ENCODE measurements at places on chromosomes 4 and X.

DNA sequence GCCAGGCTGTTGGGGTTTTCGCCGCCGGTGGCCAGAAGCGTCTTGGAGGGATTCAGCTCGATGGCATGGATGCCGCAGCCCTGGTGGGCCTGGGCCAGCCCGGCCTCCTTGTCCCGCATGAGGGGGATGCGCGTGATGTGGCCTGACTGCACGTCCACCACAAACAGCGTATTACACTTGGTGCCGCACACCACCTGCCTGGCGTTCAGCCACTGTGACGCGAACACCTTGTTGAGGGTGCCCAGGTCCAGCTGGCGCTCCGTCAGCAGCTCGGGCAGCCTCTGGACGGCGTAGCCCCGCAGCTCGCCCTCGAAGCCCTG, 728 bp downstream of the DCAF12L2 start:
- DNase-seq = peak; percentile 66

DNA sequence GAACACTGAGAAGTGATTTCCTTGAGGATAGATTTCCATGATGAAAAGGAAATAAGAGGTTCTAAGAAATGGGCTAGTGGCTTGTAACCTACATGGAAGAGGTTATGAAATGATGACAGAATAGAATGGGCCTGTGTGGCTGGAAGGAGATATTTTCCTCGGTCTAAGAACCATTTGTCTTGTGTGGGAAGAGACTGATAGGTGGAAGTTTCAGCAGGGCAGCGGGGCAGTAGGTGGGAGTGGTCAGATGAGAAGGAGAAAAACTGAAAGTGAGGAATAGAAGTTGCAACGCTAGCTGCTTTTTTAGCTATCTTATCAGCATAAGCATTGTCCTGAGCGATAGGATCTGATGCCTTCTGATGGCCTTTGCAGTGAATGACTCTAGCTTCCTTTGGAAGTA, 211.4 kb upstream of the GALNT7 start:
- DNase-seq = no peak

- DNase-seq = no peak
Observed at GRCh38 chrX:10549280-10549679, 71.1 kb downstream of the MID1 start.

DNA sequence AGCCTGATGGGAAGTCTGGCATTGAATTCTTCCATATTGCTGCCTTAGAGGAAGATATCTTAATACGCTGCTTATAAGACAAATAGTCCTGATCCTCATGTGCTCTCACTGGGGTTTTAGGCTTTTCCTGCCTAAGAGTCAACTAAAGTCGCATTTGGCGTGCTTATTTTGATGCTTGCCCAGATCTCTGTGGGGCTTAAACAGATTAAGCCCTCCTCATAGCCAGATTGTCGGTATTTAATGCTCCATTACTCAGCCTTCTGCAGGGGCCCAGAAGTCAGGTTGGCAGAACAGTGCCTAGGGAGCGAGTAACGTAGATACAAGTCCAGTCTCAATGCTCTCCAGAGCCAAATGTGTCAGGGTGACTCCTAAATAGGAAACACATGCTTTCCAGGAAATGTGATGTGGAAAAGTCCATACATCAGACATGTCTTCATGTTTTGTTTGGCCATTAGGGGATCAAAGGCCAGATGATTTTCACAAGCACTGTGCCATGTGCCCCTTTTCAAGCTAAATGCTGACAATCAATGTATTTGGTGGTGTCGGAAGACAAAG, 262.8 kb downstream of the PRDM5 start:
- DNase-seq = no peak

DNA sequence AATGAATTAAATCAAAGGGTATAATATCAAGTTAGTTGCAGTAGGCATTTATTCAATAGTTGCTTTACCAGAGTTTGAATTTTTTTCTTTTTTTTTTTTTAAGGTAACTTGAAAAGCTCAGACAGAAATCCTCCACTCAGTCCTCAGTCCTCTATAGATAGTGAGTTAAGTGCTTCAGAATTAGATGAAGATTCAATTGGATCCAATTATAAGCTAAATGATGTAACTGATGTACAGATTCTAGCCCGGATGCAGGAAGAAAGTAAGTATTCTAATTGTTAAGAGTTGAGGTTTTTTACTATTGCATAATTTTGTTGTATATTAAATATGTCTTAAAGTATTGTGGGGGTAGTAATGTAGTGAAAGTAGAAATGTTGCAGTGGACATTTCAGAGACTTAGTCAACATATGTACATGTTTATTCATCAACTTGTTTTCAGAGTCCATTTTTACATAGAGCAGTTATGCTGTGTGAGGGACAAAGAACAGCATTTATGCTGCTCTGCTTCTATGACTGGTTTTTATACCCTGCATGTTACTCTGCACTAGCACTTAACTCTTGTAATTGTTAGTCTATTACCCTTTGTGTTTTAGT, 38.4 kb downstream of the SLAIN2 start:
- DNase-seq = no peak

GRCh38 chrX:105120463-105120862, 100.0 kb downstream of the TEX13A start:
- DNase-seq = no peak

- DNase-seq = no peak
Observed at GRCh38 chr4:8345946-8346814, 76.6 kb downstream of the HTRA3 start.

DNA sequence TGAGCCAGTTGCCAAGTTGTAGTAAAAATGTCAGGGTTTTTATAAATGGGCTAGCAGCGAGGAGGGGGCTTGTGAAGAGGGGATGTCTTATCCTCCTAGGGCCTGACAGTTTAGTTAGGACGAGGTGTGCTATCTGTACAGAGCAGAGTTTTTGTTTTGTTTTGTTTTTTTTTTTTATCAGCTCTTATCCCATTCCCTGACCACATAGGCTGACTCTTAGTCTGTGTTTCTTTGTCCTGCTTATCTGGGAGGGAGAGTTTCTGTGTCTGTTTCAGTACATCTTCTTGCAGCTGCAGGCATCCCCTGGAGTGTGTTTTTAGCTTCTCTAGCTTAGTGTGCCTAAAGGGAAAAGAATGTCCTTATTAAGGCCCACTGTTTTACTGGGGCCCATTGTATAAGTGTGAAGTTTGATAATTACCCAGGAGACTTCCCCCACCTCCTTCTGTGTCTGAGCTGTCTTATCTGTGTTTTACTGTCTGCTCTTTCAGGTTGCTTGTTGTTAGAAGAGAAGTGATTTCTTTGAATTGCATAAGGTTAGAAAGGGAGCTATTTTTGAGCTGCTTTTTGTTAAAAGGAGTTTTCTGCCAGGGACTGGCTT, 32.0 kb downstream of the PAGE2 start:
- DNase-seq = no peak

DNA sequence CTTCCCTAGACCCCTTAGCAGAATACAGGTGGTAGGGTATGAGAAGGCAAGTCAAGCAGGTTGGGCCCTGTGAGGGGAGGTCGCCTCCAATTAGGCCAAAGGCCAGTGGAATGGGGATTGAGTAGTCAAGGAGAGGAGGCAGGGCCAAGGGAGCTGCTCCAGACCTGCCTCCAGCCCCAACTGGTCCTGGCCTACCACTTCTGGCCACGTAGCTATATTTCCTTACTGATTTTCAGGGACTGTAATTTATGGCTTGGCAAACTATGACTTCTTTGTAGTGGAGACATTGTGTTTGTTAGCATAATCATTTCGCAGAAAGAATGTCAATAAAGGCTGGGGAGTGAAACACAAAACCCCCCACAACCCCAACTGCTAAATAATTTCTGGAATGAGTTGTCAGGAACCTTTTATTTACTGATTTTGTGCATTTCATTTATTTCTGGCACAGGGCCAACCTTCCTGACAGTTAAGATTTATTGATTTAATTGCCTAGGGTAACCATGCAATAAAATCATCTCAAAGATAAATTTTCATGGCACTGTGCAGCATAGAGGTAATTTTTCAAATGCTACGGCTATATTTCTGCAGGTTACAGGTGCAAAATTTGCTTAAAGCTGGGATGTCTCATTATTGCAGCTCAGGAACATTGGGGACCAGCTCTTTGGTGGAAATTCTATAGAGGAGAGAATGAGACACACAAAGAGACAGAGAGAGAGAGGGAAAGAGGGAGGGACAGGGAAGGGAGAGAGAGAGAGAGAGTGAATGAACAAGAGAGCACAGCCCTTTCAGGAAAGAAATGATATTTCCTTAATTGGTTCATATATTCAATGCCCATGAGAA, 494.9 kb downstream of the IDS start:
- DNase-seq = no peak

DNA sequence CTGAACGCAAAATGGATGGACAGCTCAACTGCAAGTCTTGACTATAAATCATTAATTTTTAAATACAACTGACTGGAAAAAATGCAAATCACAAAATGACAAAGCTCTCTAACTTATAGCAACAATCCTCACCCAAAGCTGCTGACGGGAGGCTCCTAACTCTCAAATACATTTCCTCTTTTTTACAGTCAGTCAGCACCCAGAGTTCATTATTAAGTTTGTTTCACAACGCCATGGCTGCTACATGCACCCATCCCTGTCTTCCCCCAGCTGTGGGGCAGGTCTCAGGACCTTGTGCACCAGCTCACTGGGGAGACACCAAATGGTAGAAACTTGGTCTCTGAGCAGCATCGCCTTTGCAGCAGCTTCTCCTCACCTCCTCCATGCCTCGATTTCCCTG, 97.6 kb downstream of the SLC34A2 start:
- DNase-seq = no peak

DNA sequence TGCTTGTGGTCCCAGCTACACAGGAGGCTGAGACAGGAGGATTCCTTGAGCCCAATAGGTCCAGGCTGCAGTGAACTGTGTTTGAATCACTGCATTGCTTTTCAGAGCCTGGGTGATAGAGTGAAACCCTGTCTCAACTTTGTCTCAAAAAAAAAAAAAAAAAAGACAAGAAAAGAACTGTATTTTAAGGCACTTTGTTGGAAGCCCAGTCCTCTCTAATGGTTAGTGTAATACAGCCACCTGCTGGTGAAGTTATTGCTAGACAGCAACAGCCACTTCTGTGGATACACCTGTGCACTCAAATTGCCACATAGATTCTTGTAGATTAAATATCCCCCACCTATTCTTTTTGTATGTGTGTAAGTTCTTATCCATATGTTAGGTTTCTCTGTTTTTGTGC, 10.1 kb upstream of the FGG start:
- no peak for DNase-seq

DNA sequence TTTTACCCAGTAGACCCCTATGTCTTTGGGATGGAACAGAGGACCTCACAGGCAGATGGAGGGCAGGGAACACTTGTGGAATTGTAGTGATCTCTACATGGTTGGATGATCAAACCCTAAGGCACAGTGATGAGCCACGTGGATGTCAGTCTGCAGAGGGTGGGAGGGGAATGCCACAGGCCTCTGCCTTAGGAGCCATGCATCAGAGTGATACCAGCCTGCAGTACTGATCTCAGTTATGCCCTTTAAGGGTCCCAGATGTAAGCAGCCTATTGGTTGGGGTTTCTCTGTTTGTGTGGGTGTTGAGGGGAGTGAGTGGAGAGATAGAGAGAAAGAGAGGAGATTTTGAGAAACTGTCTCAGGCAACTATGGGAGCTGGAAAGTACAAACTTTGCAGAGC, 39.9 kb upstream of the XAGE1B start:
- no peak for DNase-seq

DNA sequence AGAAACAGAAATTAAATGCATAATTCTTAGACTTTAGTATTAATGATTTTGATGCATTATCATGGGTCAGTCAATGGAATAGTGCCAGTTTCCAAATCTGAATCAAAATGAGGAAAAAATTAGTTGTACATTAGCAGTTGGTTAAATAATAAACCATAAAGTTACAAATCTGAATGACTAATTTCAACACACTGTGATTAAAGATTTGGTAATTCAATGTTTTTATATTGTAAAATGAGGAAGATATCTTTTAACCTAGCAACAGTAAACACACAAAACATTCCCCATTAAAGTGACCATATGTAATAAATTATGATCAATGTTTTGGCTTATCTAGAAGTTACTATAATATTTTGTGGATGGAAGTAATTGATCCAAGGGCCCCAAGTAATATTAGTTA, 1.6 kb downstream of the FBXO8 start:
- no peak for DNase-seq

DNA sequence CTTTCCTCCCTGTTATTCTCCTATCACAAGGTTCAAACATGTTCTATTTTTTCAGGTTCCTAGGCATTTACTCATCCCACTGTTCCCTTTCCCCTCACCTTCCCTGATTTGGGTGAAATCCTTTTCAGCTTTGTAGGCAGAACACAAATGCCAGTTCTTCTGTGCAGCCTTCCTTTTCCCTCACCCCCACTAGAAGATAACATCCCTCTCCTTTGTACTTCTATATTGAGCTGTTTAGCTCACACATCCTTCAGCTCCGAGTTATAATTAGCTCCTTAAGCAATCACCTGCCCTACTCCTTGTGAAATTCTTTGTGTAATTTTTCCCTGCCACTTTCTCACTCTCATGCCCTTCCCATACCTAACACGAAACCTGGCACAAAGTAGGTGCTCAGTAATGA, 240.9 kb downstream of the AR start:
- no peak for DNase-seq

GRCh38 chr4:175297965-175298565, 379.9 kb downstream of the ADAM29 start:
- no peak for DNase-seq

GRCh38 chr4:162485486-162485885, 321.7 kb upstream of the FSTL5 start:
- no peak for DNase-seq

GRCh38 chrX:136488706-136489105, 959 bp downstream of the BRS3 start:
- DNase-seq = no peak

GRCh38 chr4:174389439-174389838, 105.7 kb downstream of the CEP44 start:
- DNase-seq = no peak

GRCh38 chrX:47296766-47297365, 64.1 kb downstream of the USP11 start:
- no peak for DNase-seq

- DNase-seq = no peak
Observed at GRCh38 chr4:149161247-149161646, 654.4 kb downstream of the IQCM start.

DNA sequence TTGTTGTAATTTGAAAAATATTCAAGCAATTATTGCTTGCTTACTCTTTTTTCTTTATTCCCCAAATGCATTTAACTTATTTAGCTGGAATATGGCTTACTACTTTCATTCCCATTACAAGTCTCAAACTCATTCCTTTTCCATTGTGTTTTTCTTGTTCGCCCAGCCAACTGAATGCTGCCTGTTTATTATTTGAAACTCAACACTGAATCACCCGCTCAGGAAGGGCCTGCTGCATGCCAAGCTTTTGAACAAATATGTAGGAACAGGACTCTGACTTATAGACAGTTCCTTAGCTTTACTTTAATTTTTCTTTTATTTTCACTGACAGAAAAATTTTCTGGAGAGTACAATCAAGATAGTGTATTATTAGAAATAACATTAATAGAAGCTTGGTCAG, 12.9 kb downstream of the PCDH18 start:
- no peak for DNase-seq
